ENCODE measurements at places on chromosomes 11 and 22.

GRCh38 chr11:83835423-83835822, 549.3 kb upstream of the CCDC90B start:
- no peak for DNase-seq

DNA sequence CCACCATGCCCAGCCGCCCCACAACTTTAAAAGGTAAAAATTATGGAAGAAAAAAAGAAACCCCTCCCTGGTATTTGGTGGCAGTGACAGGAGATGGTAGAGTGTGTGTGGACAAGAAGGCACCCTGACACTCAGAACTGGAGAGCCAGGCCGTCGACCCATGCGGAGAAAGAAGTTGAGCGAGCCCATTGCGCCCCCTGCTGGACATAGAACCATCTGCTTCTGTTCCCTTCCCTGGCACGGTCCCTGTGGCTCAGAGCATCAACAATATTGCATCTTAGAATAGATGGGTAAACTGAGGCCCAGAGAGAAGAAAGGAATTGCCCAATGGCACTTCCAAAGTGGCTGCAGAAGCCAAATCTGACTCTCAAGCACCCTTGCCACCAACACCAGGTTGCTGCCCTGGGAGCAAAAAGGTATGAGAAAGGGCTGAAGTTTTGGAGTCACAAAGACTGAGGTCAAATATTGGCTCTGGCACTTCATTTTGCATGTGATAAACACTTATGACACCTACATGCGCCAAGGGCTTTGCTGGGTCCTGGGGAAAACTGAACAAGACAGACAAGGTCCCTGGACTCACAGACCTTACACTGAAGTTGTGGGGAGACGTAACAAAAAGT, 8.6 kb downstream of the MRPL11 start:
- DNase-seq: peak; percentile 68

DNA sequence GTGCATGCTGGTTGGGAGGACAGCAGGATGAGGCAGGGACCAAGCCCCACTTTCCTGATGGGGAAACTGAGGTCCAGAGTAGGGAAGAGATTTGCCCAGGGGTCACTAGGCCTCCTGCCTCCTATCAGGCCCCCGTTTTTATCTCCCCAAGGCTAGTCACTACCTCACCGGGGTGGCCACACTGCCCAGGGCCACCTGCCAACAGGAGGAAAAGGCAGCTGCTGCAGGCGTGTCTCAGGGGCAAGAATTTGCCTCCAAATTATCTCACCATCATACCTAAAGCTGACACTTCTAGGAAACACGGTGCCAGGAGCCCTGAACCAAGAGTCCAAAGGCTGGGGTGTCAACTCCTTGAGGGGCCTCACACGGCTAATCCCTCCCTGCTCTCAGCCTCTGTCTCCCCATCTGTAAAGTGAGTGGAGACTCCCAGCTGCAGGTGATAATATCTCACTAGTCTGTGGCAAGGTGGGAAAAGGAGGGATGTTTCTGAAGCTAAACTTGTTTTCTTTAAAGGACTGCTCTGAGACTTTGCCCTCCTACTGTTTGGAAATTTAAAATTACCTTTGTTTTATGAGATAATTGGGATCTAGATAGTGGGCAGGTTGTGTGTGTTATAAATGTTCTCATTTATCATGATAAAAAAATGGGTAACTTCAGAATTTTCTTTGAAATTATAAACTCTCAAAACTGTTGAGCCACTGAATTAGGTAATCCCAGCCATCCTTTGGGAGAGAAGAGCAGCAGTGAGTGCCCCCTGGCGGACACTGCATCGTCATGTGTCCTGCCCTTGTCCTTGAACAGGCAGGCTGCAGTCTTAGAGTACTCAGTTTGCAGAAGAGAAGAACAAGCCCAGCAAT, 60.0 kb downstream of the MYO7A start:
- DNase-seq: peak; percentile 83

- no peak for DNase-seq
Measured at GRCh38 chr11:57453543-57454177, 6.7 kb upstream of the RTN4RL2 start.

GRCh38 chr11:47325271-47326041, 27.0 kb downstream of the MYBPC3 start:
- DNase-seq: no peak

DNA sequence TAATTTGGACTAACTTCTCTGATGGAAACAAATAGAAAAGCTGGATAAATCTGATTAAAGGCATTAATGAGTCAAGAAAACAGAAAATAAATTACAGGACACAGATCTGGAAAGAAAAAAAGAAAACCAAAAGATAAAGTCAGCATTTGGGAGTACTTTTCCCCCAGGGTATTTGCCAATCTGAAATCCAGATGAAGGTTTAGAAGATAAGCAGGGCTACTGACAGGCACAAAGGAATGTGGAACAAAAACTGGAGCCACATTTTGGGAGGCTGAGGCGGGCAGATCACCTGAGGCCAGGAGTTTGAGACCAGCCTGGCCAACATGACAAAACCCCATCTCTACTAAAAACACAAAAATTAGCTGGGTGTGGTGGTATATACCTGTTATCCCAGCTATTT, 57.2 kb downstream of the SBF2 start:
- DNase-seq: no peak

GRCh38 chr11:74769055-74769707, 20.5 kb downstream of the RNF169 start:
- DNase-seq: no peak

DNA sequence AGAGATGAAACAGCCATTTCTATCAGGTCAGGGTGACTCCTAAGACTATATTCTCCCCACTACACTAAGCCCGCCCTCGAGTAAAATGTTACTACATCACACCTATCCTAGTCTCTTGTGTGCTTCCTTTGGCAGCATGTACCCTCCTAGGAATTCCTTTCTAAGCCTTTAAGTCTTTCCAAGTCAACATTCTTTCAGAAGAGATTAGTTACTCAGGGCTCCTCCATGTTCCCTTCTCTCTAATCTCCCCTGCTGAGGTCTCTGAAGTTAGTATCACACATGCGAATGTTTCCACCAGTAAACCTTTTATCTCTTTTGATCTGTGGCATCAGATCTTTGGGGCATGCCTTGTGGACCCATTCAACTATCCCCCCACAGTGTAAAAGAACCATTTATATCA, 873.7 kb upstream of the FAT3 start:
- no peak for DNase-seq

- no peak for DNase-seq
Measured at GRCh38 chr11:63766531-63767235, 1.9 kb downstream of the ZFTA start.

DNA sequence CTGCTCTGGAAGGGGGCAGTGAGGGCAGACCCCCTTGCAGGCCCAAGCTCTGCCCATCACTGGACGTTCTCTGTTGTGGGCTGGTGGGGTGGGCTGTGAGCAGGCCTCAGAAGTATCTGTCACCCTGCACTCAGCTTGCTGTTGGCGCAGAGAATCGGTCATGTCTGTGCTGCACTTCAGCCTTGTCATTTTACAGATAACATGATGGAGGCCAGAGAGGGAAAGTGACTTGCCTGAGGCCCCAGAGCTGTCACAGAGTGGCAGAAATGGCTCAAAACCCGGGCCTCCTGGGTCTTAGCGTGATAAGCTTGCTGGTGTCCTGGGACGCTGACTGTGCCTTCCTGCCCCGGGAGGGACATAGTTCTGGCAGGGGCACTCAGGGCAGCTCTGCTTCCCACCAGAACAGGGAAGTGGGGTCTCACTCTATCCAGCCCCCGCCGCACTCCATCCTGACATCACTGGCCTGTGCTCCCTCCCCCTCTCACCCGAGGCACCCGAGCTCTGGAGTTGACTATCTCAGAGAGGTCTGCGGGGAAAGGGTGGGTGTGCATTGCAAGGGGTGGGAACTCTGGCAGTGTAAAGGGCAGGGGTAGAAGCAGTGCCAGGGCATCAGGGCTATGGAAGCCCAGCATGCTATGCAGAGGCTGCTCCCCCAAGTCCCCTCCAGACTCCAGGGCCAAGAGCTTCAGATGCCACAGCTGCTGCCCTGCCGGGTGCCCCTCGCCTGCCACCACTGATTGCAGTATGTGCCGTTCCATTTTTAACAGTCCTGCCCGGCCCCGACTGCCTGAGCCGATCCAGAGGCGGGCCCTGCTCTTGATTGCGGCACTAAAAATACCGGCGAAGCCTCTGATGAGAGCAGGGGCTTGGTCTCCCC, 50.4 kb upstream of the NECTIN1 start:
- peak; percentile 67 for DNase-seq

GRCh38 chr22:43481568-43482317, 69.9 kb downstream of the MPPED1 start:
- no peak for DNase-seq

DNA sequence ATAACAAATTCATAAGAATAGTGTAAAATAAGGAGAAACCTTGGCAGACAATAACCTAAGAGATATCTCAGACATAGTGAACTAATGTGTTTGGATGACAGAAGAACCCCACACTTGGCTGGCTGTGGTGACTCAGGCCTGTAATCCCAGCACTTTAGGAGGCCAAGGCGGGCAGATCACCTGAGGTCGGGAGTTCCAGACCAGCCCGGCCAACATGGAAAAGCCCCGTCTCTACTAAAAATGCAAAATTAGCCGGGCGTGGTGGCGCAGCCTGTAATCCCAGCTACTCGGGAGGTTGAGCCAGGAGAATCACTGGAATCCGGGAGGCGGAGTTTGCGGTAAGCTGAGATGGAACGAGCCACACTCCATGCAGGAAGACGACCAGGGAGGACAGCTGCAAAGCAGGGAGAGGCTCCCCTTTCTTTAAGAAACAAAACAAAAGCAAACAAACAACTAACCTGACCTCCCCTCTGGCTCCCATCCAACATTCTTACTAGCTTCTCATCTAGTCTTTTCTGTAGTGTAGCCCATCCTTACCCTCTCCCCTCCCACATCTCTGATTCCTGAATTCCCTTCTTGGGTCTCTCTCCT, 84.2 kb downstream of the ZNF280B start:
- DNase-seq: no peak

DNA sequence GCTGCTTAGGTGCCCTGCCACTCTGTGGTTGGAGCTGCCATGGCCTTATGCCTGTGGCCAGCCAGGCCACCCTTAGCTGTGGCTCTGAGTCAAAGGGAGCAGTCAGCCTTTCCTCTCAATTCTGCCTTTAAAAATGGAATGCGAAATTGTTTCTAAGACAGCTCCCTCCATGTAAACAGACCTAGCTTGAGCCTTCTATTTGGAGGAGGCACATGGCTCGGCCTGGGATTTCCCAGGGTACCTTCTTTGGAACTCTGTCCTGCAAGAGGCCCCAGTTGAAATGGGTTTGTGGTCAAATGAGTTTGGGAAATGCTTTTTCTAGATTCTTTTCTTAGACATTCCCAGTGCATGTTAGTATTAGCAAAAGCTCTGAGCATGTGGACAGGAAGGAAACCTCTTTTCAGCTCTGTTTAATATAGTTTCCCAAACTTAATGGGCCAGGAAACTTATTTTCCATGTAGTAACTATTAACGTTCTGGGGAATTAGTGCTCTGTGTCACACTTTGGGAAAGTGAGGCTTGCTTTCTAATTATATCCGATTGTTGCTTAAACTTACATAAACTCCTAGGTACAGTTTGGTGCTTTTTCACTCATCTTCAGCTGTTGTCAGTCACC, 7.8 kb downstream of the PHOX2A start:
- no peak for DNase-seq

DNA sequence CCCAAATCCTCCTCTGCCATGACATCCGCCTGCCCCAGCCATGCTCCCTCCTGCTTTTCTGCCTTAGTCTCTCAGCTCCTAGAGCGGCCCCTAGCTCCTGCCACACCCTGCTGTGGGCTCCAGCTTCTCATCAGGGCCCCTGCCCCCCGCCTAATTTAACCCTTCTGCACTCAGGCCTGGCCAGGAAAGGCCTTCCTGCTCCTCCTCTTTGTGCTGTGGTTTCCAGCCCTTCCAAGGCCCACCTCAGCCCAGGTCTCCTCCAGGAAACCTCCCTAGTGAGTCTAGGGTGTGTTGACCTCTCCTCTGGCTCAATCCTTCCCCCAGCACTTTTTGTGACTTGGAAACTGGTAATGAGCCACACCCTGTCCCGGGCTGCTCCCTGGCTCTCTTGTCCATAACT, 11.3 kb downstream of the PTPN5 start:
- DNase-seq: no peak

DNA sequence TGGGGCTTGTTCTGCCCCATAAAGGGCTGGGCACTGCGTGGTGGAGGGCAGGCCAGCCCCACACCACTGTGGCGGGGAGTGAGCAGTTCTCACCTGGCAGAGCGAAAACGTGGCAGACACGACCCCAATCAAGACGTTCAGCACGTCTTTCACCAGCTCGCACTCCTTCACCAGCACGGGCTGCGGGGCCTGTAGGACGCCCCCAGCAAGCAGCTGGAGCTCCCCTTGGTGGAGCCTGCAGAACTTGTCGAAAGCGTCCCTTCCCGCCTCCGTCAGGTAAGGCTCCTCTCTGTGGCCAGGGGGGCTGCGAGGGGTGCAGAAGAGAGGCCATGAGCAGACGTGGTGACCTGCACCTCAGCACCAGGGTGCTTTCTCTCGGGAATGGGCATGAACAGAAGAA, 11.6 kb downstream of the TUBGCP6 start:
- peak; percentile 11 for DNase-seq

GRCh38 chr11:15236559-15236958, 121.8 kb downstream of the INSC start:
- no peak for DNase-seq

DNA sequence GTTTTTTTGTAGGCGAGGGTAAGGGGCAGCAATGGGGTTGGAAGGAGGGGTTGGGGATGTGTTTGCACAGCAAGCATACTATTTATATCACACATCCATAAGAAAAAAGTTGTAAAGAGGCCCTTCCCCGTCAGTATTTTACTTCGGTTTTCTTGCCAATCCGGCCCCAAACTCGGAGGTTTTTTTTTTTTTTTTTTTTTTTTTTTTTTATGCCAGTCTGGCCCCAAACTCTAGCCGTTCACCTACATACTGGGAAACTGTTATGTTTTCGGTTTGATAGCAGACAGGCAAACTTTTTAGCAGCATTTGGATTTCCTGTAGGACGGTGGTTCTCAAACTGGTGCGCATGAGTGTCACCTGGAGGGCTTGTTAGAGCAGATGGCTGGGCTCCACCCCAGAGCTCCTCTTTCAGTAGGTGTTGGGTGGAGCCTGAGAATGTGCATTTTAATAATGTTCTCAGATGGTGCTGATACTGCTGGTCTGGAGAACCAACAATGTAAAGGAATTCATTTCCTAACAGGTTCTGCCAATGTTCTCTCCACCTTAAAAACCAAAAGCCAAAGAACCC, 76.5 kb upstream of the ZBED5 start:
- DNase-seq: no peak

GRCh38 chr22:33579448-33580093, 340.7 kb downstream of the LARGE1 start:
- DNase-seq: peak; percentile 41
